Skeletal muscle tissue (tissue), 5 donors: ENCODE measurements at places on chromosomes 7 and 10. TPM values are rescaled to one million over a fixed set of nuclear protein-coding genes. Genes with fewer than 3 reads are reported as not detected.

Gene TCERG1L
- not detected for total RNA-seq

Gene PON3
- total RNA-seq: 5.2 TPM

Gene SMNDC1
- 14.1 TPM for total RNA-seq

Gene PAX4
- total RNA-seq: not detected

Gene ITGA8
- total RNA-seq: 9.4 TPM

Gene AFAP1L2
- total RNA-seq: 24.0 TPM

Gene ZNF736
- 20.4 TPM for total RNA-seq

Gene PPP1R3C
- total RNA-seq: 218 TPM

Gene MRC1
- 27.1 TPM for total RNA-seq

Gene ICA1
- total RNA-seq: 8.9 TPM

Gene EBLN1
- total RNA-seq: under 0.01 TPM

Gene FUOM
- 9.4 TPM for total RNA-seq

Gene PAX2
- total RNA-seq: not detected

Gene ZNF804B
- total RNA-seq: not detected

Gene PAPOLB
- total RNA-seq: under 0.01 TPM

Gene CFTR
- not detected for total RNA-seq

Gene PIK3CG
- 5.2 TPM for total RNA-seq

Gene NEUROG3
- total RNA-seq: not detected

Gene CAMK2B
- 4.7 TPM for total RNA-seq

Gene ATP5F1C
- total RNA-seq: 295 TPM

Gene SPDYE8
- total RNA-seq: not detected

Gene LOXL4
- total RNA-seq: 4.2 TPM

Gene SPDYE6
- total RNA-seq: not detected

Gene VWA2
- total RNA-seq: not detected

Gene TET1
- 15.1 TPM for total RNA-seq

Gene PDK4
- total RNA-seq: 13.0 TPM

Gene OR13A1
- not detected for total RNA-seq

Gene NHLRC2
- total RNA-seq: 15.1 TPM

Gene AQP1
- total RNA-seq: 67.8 TPM

Gene CYP3A5
- 1.0 TPM for total RNA-seq

Gene MINPP1
- 14.1 TPM for total RNA-seq

Gene AKR1C8
- not detected for total RNA-seq

Gene ASIC3
- not detected for total RNA-seq

Gene GNGT1
- not detected for total RNA-seq

Gene DPYSL4
- total RNA-seq: 1.0 TPM

Gene GPR26
- total RNA-seq: not detected

Gene SLC26A3
- not detected for total RNA-seq

Gene ZNF655
- 31.3 TPM for total RNA-seq

Gene PI4K2A
- total RNA-seq: 5.2 TPM

Gene NCAPG2
- total RNA-seq: 9.4 TPM

Gene PSD
- 3.7 TPM for total RNA-seq

Gene CALML3
- total RNA-seq: not detected

Gene WNT2
- 3.1 TPM for total RNA-seq

Gene CTTNBP2
- total RNA-seq: 1.6 TPM
